Stimulated activated naive CD4-positive, alpha-beta T cell (primary cell): ENCODE measurements at places on chromosomes 11 and 22.

GRCh38 chr11:64569300-64569970, 21.6 kb upstream of the SLC22A12 start:
- DNase-seq, result no peak

- DNase-seq, result no peak
Observed at GRCh38 chr11:102927624-102927990, 27.9 kb downstream of the MMP13 start.

- no peak for DNase-seq
Observed at GRCh38 chr11:111932611-111932950, 4.6 kb upstream of the DIXDC1 start.

DNA sequence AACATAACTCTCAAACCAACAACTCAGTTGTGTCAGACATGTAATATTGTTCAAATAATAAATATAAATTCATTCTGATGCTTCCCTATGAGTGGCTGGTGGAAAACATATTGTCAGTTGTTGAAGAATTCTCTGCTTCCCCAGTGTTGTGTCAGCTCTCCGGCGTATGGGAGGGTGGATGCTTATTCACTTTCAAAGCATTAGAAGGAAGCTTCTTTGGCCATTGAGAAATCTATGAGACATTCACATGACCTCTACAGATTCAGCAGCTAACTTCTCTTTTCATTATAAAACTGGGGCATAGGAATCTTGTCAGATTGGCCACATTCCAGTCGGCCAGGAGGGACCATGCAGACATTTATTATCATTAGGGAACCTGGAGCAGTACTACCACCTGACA, 2.9 kb downstream of the OR51V1 start:
- no peak for DNase-seq

DNA sequence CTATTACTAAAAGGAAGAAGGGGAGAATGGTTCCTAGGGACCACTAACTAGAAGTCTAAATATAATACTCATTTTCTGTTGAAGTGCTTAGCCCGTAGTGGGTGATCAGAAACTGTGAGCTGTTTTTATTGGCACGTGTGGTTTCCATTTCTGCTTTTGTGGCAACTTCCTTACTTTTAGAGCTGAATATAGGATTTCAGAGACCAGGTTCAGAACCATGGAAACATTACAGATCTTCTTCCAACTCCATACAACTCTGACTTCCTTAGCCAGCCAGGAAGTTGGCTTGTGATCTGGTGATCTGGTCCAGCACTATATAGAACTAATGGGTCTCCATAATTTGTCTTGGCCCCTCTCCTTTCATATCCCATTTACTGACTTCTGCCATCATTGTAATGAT, 2.6 kb upstream of the ME3 start:
- no peak for DNase-seq

DNA sequence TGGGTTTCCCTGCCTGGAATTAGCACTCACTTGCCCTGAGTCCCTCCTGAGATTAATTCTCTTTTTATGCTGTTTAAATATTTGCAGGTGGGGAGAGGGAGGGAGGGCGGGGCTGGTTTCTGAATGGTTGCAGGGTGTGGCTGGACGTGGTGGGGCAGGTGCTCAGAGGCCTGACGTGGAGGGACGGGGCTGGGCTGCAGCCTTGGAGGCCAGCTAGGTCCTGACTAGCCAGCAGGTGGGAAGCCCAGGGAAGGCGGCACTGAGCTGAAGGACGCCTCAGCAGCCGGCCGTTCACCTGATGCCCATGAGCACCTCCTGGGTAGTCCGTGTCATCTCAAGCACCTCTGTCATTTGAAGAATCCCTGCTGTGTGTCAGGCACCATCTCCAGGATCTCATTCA, 21.3 kb downstream of the SGSM1 start:
- DNase-seq, result no peak

DNA sequence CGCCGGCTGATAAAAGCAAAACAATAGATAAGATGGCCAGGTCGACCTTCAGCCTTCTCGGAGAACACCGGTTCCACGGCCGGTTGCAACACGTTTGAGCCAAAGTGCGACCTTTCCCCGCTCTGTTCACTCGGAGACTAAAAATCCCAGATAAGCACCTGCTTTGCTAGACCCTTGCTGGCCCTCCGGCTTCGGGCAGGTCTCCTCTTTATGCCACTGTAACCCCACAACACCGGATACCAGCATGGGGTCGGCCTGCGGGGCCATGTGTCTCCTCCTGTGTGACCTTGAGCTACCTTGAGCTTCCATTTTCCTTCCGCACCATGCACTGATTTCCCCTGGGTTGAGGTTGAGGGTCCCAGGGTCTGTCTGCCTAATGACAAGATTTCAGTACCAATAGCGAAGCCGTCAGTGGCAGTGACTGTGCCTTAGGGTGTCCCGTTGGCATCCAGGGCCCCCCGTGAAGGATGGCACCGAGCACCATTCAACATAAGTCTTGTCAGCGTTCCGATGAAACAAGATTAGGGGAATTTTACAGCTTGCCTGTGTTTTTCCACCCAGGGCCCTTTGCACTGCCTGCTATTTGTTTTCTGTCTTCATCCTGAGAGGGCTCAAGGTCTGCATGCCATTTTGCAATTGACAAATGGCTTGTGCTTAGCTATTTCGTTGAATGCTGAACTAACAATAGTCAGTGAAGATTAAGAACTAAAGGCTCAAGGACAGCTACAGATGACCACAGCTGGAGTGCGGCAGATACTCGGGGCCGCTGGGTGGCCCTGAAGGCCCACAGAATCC, 118.6 kb downstream of the KCNQ1 start:
- no peak for DNase-seq

GRCh38 chr11:62708392-62708791, 916 bp downstream of the GNG3 start:
- no peak for DNase-seq

- DNase-seq, result no peak
Observed at GRCh38 chr22:46286006-46286405, 10.7 kb upstream of the GTSE1 start.

DNA sequence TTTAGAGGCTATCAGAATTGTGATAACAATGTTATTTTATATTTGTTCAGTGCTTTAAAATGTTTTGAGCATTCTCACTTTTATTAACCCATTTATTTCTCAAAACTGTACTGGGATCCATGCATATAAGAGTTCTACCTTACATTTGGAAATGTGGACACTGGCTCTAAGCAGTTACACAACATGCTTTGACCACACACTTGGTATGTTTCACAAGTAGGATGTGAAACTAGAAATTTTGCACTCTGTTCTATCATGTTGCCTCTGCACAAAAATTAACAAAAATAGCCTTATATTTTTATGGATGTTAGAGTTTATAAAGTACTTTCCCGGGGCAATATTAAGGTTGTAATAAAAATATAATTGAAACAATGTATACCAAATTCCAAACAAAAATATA, 126.9 kb upstream of the CHORDC1 start:
- no peak for DNase-seq

DNA sequence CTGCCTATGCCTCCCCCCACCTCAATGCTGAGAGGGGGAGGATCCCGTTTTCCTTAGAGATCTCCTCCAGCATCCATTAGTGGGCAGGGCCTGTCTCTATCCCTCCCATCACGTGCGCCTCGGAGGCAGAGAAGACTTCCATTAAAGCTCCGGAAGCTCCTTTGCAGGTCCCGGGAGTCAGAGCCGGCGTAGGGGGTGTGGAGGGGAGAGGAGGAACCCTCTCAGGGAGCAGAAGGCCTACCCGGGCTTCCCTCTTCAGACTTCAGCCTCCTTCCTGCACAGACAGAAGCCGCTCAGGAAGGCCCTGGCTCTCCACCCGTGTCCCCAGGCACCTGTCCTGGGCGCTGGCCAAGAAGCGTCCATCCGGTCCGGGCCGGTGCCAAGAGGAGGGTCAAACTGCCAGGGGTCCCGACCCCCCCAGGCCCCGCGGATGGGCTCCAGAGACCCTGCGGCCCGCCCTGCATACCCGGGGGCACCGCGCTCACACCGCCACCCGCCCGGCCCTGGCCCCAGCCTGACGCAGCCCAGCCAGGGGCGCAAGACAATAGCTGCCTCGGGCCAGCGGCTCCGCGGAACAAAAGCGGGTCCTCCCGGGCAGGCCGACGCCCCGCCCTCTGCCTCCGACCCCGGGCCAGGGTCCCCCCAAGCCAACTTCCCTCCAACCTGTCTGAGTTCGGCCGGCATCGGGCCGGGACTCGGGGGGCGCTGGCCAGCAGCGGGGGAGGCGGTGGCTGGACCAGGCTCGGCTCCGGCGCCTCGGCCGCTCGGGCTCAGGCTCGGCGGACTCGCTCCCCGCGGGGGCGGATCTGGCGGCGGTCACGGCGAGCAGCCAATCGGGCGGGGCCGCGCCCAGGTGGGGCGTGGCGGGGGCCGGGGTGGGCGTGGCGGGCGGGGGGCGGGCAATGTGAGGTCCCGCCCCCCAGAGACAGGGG, 29.9 kb downstream of the ARVCF start:
- peak; percentile 56 for DNase-seq

- DNase-seq, result peak; percentile 42
Observed at GRCh38 chr11:77590194-77590782, 535 bp downstream of the AQP11 start.

GRCh38 chr11:14320020-14320419, 39.0 kb downstream of the RRAS2 start:
- DNase-seq, result peak; percentile 56

- no peak for DNase-seq
Observed at GRCh38 chr11:59401262-59401552, 25.0 kb downstream of the OR5A2 start.

DNA sequence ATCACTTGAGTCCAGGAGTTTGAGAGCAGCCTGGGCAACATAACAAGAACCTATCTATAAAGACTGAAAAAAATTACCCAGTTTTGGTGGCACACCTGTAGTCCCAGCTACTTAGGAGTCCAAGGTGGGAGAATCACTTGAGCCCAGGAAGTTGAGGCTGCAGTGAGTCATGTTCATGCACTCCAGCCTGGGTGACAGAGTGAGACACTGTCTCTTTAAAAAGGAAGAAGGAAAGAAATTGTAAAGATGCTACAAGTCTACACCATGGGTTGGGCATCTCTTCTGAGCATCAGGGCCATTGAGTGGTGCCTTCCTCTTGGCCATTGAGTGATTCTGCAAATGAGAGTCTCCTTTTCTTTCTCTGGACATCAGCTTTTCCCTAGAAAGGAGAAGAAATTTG, 15.7 kb upstream of the MTMR3 start:
- DNase-seq, result no peak

GRCh38 chr22:44572414-44573207, 74.6 kb upstream of the RTL6 start:
- DNase-seq, result no peak

- DNase-seq, result no peak
Observed at GRCh38 chr11:73997120-73997770, 11.6 kb downstream of the UCP3 start.

DNA sequence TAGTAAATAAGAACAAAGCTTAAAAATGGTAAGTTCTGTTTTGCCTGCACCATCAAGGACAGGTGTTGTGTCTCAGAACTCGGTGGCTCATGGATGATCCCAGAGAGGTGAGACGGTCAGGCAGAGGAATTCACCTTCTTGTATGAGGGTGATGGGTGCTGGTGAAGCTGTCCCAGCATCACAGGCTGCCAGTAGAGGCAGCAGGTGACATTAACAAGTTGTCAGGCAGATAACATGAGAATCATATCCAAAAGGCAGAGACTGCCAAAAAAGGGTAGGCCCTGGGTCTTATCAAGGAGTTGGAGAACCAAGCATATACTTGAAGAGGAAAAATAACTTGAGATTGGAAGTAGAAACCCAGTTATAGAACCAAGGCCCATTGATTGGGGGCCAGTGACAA, 437.8 kb downstream of the DYNC2H1 start:
- no peak for DNase-seq

DNA sequence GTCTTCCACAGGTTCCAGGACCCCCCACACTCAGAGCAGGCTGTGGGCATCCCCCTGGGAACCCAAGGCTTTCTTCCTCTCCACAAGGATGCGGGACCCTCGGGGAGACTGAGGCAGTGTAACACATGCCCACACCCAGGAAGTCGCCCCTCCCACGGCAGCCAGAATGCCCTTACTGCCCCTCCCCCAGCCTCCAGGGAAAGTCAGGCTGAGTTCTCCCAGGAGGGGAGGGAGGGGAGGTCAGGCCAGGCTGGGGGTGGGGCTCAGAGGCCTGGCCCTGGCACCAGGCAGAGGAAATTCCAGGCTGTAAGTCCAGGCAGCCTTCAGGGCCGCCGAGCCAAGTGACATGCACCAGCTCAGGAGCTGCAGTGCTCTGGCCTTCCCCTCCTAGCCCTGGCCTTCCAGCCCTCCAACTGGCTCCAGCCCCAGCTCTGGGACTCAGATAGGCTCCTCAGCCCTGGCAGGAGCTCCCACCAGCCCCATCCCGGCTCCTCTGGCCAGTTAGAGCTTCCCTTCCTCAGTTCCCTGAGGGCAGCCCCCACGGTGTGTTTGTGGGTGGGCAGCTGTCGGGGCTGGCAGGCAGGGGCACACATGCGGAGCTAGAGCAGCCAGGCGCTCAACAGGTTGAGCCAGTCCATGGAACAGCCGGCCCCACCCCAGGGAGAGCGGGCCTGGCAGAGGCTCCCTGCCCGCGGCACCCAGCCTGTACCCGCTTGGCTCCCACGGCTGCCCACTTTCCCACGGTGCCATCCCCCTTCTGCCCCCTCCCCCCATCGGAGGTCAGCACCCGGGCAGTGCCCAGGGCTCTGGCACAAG, 3.6 kb downstream of the BCL9L start:
- DNase-seq, result no peak

DNA sequence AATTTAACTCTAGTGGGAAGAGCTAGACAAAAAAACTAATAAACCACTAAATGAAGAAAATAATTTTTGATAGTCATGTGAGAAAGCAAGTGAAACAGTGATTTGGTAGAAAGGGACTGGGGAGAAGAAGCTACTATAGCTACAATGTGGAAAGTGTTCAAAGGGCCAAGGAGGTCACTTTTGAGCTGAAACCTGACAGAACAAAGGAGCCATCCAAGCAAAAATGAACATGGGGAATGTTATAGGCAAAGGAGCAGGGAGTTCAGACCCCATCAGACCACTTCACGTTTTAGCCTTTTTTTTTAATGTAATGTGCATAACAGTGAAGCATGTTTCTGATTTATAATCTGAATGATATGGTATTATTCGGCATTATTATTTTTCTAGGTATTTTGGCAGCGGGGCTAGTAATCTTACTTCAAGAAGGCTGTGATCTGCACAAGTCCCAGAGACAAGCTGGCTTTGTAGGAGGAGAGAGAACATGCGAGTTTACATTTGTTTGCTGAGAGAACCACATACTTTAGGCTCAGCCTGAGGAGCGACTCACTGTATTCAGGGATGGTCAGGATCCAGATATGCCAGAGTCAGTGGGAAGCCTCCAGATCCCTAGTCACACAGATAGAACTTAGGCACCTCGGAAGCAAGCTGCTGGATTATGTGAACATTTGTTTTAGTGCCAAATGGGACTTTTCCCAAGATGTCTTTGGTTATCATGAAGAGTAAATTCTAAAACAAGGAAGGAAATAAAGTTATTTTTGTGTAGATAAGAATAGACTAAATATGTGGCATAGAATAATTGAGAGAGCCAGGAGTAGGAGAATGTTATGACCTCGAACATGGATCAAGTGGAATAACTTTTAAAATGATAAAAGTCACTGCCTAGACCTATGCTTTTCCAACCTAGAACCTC, 118.6 kb downstream of the TRIM44 start:
- DNase-seq, result no peak
